Heart right ventricle (tissue), 16 donors: ENCODE measurements at places on chromosomes 2 and 18. TPM values are rescaled to one million over a fixed set of nuclear protein-coding genes. Genes with fewer than 3 reads are reported as not detected.

Gene DNAH6
- total RNA-seq = 0.08 TPM

Gene UCN
- total RNA-seq = 1.5 TPM

- DNase-seq = no peak
Measured at GRCh38 chr18:362311-363290, 94.8 kb upstream of the THOC1 start.

- DNase-seq = no peak
Measured at GRCh38 chr2:284896-285492, 2.9 kb downstream of the ALKAL2 start.

Gene FSHR
- 0.21 TPM for total RNA-seq

Gene LYG1
- total RNA-seq = 0.35 TPM

- no peak for DNase-seq
Measured at GRCh38 chr18:79789091-79789891, 8.4 kb upstream of the KCNG2 start.

DNA sequence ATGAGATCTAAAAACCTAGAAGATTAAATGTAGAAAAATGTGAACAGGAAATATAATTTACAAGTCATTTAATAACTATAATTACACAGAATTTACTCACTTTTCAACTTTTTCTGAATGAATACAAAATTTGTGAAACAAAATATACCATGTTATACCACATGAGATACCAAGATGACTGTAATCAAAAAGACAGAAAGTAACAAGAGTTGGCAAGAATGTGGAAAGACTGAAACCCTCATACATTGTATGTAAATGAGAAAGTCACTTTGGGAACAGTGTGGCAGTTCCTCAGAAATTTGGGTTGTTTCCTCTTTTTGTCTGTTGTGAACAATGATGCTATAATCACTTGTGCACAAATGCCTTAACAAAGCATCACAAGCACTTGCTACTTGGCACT, 145.4 kb upstream of the ZNF804A start:
- DNase-seq = no peak

Gene UGT1A3
- not detected for total RNA-seq

- no peak for DNase-seq
Measured at GRCh38 chr2:114025030-114025429, 135.1 kb downstream of the ACTR3 start.

DNA sequence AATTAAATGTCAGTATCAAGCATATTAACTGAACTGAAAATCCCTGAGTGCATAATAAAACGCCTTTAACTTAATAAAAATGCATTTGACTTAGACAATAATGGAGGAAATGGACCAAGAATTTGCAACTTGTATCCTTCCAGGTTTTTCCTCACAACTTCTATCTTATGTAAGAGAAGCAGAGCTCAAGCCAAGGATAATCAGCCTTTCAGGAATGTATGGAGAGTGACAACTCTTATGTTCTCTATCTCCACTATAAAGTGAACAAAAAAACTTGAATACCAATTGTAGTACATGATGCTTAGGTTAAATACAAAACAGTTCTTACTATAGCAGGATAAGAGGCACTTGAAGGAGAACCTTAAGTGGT, 64.8 kb upstream of the CYP26B1 start:
- DNase-seq = no peak

DNA sequence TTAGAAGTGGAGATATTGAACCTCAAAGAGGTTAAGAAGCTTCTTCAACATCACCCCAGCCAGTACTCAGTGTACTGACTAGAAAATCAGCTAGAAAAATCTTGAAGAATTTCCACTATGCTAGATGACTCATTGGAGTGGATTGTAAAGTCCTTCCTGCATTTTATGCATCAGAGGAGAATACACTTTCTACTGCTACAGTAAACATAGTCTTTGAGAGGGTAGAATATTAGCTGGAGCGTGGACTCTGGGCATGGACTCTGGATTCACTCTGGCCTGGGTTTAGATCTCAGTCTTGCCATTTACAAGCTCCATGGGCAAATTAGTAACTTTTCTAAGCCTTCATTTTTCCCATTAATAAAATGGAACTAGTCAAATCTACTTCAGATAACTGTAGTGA, 215.9 kb downstream of the IRS1 start:
- no peak for DNase-seq

Gene GALNT3
- total RNA-seq = not detected

DNA sequence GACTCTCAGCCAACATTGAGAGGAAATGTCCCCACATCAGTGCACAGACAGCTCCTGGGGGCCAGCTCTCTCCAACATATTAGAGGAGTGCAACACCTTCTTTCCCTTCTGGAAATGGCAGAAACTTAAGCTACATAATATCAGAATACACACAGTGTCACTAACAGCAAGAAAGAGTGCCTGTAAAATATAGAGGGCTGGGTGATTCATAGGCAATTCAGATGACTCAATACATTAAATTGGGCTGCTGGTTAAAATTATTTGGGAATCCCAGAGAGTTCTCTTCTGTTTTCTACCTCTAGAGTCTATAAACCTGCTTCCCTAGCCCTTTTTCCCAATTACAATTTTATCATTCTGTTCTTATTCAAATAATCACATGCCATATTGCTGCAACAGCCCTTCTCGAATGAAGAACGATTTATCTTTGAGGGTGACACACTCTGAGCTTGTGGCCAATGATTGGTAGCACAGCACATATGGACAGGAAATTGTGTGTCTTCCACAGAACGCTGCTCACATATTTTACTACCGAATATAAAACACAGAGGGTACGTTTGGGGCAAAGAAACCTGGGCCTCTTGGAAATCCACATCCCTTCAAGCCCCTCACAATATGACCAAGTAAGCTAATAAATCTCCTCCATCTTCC, 381.2 kb downstream of the MBD2 start:
- no peak for DNase-seq

Gene COLEC12
- 15.4 TPM for total RNA-seq

DNA sequence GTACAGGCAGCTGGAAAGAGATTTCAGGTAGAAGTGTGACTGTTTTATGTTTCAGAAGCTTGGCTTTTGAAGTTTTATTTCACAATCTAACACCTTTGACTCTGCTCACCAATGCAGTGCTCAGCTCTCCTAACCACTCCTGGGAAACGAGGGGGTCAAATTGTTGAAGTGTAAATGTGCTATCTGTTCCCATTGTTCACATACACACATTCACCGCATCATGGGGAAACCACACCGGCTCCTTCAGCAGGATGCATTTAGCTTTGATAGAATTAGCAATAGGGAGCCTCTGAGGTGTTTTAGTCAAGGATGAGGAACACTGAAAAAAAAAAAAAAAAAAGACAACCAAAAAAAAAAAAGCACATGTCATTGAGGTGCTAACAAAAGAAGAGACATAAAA, 13.4 kb upstream of the DLGAP1 start:
- no peak for DNase-seq

DNA sequence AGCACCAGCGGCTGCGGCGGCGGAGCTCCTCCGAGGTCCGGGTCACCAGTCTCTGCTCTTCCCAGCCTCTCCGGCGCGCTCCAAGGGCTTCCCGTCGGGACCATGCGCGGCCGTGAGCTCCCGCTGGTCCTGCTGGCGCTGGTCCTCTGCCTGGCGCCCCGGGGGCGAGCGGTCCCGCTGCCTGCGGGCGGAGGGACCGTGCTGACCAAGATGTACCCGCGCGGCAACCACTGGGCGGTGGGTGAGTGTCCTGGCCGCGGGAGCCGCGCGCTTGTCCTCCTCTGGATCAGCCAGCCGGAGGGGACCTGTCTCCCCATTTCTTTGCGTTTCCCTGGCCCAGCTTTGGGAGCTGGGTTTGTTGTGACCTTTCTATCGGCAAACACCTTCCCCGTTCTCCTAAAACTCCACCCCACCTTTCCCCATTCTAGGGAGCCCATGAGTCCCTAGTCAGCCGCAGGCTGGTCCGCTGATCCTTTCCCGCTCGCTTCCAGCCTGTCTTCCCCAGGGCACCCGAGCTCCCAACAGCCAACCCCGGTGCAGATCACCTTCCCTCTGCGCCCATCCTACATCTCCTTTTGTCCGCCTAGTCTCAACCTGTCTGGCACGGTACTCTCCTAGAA, 316 bp downstream of the GRP start:
- no peak for DNase-seq

DNA sequence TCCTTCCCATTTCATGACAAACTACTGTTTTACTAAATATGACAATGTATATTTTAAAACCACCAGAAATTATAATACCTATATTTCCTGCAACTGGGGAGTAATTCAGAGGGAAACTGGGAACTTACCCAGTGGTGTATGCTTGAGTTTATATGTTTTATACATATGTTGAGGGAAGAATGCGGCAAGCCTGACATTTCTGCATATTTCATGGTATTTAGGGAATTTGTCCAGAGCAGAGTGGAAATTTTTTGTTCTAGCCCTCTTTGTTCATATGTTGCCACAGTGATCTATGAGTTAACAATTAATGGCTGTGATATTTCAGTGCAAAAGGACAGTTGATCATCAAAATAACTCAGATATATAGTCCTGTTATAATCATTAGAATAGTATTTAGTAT, 230.8 kb upstream of the VWC2L start:
- no peak for DNase-seq

Gene NEMP2
- total RNA-seq = 2.6 TPM

Gene CNTNAP5
- total RNA-seq = not detected

GRCh38 chr2:164697688-164698461, 76.6 kb upstream of the GRB14 start:
- DNase-seq = no peak
